Stimulated activated CD4-positive, alpha-beta T cell treated with anti-CD3 and anti-CD28 coated beads, Interleukin-2, amount 100 ng/mL, for 4 hours (primary cell): ENCODE measurements at places on chromosomes 11 and 22.

DNA sequence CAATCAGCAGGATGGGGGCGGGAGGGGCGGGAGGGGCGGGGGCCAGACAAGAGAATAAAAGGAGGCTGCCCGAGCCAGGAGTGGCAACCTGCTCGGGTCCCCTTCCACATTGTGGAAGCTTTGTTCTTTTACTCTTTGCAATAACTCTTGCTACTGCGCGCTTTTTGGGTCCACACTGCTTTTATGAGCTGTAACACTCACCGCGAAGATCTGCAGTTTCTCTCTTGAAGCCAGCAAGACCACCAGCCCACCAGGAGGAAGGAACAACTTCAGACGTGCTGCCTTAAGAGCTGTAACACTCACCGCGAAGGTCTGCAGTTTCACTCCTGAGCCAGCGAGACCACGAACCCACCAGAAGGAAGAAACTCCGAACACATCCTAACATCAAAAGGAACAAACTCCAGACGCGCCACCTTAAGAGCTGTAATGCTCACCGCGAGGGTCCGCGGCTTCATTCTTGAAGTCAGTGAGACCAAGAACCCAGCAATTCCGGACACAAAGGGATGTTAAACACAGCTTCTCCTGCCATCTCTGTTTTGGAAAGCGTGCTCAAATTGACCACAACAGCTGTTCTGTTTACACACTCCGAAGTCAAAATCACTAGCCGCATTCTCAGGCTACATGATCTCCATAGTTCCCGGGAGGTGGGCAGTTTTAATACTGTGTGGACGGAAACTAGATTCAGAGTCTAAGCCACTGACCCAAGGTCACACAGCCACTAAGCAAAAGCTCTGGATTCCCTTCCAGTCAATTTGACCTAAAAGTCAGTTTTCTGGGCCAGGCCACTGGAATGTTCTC is 11.9 kb downstream of the PLAAT2 start:
- no peak for DNase-seq

DNA sequence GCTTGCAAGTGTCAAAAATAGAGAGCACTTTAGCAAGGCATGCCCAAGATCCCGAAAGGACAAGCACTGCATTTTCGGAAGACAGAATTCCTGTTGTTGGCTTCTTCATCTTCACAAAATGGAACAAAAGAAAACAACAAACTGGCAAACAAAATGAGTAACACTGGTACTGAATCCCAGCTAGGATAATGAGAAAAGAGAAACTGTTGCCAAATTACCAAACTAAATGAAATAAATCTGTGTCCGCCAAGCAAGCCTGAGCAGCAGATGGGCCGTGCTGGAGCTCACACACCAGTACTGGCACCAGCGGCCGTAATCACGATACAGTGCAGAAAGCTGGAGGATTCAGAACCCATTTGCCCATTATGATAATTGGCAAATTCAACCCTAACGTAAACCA is 30.6 kb downstream of the TUB start:
- no peak for DNase-seq

- DNase-seq, result peak; percentile 52
Measured at GRCh38 chr22:50314455-50315288, 7.2 kb upstream of the PLXNB2 start.

DNA sequence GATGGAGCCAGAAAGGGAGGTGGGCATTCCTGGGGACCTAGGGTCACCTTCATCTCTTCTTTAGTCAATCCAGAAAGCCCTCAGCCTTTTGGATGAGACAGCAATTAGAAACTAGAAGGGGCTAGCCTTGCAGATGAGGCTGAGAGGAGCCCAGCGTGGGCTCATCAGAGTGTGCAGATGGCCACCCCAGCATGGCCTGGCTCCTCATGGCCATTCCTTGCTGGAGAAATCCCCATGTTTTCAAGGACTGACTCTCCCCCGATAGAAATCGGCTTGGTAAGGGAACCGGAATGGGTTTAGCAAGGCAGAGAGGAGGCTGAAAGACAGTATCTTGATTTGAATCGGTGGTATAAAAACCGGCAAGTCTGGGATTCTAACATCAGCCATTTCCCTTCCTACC is 274.6 kb downstream of the BUD13 start:
- no peak for DNase-seq

- no peak for DNase-seq
Measured at GRCh38 chr11:20249796-20250195, 89.5 kb upstream of the DBX1 start.

GRCh38 chr22:36874309-36874696 is 13.5 kb downstream of the NCF4 start:
- no peak for DNase-seq

DNA sequence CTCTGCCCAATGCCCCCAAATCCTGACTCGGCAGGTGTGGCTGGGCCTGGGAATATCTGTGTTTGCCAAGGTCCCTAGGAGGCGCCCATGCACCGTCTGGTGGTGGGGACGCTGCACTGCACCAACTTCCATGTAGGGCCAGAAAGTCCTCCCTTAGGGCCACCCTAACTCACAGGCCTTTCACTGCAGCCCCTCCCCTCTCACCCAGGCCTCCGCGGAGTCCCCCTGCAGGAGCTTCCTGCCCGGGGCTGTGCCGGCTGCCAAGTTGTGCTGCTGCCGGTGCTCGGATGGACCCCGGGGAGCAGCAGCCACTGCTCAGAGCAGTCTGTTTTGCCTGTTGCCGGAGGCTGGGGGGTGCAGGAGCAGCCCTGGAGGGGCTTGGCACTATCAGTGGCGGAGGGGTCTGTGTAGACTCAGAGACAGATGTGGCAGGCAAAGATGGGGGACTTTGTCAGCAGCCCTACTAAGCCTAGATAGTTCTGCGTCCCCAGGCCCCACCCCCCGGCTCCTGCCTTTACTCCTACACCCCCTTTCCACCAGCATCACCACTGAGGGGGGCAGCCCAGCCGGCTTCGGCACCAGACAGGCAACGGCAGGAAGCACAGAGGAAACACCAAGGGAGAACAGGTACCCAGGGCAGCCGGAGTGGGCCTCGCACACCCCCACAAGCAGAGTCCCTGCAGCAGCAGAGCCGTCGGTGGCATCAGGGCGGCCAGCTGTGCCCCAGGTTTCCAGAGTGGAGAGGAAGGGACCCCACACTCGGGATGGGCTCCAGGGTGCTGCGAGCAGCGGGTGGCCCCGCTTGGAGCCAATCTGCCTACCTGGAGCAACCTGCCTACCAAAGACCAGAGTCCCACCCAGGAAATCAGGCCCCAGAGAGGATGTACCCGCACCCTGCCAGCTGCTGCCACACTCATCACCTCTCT is 124.3 kb downstream of the TRIM29 start:
- DNase-seq, result no peak

DNA sequence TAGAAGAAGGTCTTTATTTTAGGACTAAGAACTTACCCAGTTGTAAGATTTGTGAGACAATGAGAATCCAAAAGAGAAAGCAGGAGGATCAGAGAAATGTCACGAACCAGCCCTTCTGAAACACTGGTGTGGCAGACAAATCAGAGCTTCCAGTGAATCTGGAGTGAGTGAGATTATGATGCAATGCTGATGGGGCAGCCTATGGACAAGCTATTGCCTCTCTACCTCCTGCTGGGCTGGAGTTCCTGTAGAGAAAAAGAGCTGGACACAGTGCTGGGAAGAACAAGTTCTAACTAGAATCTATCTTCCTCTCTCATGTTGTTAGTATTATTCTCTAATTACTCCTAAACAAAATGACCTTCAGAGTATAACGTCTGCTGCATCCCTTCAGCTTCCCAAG is 12.0 kb upstream of the ANO3 start:
- no peak for DNase-seq

DNA sequence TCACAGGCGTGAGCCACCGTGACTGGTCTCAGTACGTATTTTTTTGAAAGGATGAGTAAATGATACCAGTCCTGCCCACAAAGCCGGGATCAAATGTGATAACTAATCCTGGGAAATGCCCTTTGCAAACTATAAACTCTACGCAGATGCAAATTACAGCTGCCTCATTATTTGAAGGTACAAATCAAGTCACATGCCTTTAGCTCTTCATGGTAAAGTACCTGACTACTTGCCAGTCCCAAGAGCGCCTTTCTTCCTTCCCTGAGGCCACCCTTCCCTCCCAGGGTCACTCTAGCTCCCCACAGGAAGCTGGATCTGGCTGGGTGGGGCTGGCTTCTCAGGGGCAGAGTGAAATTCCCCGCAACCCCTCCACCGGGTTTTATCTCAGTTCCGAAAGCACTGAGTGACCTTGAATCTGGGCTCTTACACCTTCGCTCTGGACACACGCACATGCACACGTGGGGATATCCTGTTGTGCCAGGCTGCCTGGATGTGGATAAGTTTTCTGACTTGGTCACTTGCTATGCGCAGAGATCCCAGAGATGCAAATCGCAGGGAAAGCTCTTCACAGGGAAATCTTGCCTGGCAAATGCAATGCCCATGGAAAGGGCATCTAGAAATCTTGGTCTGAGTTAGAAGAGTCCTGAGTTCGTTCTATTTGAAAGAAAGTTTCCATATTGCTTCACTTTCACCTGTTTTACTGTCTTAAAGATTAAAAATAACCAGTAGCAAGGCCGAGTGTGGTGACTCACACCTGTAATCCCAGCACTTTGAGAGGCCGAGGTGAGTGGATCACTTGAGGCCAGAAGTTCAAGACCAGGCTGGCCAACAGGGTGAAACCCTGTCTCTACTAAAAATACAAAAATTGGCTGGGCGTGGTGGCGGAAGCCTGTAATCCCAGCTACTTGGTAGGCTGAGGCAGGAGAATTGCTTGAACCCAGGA is 8.5 kb downstream of the A4GALT start:
- no peak for DNase-seq

GRCh38 chr22:37345863-37346504 is 63.7 kb downstream of the CYTH4 start:
- DNase-seq, result no peak

DNA sequence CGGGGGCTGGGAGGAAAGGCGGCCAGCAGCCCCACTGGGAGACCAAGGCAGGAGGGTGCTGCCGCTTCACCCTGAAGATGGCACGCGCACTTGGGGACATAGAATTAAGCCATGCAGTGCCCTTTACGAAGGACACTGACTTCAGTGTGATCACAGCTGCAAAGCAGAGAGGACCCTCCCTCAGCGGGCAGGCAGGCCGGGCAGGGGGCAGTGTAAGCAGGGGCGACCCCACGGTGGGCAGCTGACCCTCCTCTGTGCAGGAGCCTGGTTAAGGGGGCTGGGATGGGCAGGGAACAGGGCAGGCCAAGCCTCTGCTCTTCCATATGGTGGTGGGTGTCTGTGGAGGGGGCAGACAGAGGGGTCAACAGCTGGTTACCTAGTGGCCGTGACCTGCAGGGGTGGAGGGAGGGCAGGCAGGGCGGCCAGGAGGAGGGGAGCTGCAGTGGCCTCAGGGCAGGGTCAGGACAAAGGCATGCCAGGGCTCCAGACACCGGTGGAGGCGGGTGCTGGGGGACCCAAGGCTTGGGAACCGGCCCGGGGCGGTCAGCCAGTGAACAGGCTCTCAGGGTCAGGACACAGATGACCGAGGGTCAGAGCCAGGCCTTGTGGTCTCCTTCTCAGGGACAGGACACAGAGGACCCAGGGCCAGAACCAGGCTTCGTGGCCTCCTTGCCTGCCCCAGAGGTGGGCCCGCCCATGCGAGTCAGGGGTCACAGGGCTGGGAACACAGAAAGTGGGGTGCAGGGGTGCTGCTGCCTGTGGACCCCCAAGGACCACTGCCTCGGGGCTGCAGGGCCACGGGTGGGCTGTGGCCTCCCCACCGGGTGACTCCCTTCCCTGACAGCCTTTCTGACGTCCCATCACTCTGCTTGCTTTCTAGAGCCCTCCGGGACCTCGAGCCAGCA is 7.2 kb downstream of the LMNTD2 start:
- DNase-seq, result no peak

DNA sequence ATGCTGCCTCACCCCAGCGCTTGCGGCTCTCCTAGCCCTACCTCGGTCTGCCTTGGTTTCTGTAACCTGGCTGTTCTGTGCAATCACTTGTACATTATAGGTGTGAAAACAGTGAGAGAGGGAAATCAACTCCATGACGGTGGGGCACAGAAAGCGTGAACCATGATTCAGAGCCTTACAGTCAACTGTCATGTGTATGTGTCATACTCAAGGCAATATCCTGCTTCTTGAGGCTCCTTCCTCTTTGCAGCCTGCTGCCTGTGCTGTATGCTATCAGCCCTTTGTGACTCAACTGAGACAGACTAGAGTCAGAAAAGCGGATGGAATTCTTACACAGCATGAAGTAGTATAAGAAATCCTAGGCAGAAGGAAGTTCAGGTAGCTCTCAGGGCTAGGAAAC is 2.1 kb downstream of the NRIP3 start:
- peak; percentile 29 for DNase-seq

- no peak for DNase-seq
Measured at GRCh38 chr11:8228231-8228630, 35.4 kb downstream of the LMO1 start.

DNA sequence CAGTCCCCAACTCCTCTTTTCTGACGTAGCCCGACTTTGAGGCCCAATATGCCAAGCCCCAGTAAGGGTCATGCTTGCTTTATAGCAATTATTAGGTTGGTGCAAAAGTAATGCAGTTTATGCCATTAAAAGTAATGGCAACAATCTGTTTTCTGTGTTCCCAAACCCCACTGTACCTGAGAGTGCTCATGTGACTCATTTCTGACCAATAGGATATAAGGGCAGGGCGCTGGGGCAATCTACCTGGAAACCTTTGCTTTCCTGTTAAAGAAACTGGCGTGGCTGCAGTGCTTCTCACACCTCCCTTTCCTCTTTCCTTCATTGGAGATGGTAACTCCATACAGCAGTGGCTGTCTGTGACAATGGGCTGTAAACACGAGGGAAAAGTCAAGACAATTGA is 78.9 kb upstream of the MPPED2 start:
- no peak for DNase-seq

- no peak for DNase-seq
Measured at GRCh38 chr11:34105957-34106504, 602 bp downstream of the NAT10 start.

DNA sequence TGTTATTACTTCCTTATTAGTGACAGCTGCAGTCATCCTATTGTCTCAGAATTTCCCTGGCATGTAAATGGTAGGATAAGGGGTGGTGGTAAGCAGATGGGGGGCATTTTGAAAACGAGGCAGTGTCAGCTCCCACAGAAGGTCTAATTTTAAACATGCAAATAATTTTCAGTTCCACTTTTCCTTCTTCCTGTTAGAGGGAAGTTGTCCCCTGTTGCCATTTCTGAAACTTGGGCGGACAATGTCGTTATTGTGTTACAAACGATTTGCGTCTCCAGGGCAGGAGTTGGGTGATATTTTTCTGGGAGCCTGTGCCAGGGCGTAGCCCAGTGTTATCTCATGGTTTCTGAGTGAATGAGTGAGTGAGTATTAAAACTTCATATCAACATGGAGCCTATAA is 7.4 kb downstream of the PTPRJ start:
- no peak for DNase-seq

- DNase-seq, result no peak
Measured at GRCh38 chr11:126874831-126875230, 125.7 kb downstream of the KIRREL3 start.

DNA sequence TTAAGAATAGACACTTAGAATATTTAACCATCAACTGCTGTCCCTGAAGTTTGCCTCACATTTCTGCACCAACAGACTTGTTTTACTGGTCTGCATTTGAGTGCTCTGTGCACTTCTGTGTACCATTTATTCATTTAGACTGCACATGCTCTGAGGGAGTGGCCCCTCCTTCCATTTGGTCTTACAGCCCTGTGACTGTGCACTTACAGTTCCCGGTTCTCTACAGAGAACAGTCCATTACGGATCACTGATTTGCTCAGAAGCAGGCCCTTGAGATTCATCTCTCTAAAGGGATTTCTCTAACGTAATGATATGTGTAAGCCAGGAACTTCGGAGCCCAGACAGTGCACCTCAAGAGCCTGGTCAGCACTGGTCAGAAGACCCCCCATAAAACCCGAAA is 247.3 kb upstream of the BLID start:
- no peak for DNase-seq
